ENCODE measurements at places on chromosomes 7 and 10.

DNA sequence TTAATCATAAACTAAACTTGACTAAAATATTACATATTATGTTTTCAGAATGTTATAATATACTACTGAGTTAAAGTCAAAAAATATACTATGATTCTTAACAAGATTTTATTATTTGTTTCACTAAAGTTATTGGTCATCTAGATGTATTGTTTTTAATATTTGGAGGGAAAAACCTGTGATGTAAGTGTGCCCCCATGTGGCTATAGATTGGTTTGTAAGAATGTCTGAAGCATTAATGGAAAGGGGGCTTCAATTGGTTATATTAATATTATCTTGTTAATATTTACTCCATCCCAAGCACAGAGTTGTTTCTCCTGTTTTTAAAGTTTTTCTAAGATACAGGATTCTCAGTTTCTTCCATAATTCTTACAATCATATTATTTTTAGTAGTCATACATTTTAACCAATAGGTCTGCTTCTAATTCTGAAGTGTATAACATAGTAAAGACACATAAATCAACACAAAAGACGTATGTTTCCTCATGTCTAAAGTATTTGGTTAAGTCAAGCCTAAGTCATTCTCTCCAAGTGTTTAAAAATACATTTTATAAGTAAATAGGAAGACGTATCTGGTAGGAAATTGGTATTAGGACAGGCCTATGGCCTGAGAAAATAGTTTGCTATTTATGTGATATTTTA lies 58.0 kb downstream of the GNAT3 start:
- DNase-seq = no peak

- no peak for DNase-seq
Observed at GRCh38 chr7:157509226-157509625, 172.4 kb downstream of the DNAJB6 start.

- no peak for DNase-seq
Observed at GRCh38 chr7:113209449-113210203, 91.3 kb upstream of the SMIM30 start.

GRCh38 chr7:155455132-155455693 lies 2.7 kb upstream of the EN2 start:
- no peak for DNase-seq

- DNase-seq = no peak
Observed at GRCh38 chr7:81415181-81415580, 354.7 kb downstream of the HGF start.

GRCh38 chr10:132466520-132467463 lies 69.8 kb downstream of the PWWP2B start:
- DNase-seq = no peak

DNA sequence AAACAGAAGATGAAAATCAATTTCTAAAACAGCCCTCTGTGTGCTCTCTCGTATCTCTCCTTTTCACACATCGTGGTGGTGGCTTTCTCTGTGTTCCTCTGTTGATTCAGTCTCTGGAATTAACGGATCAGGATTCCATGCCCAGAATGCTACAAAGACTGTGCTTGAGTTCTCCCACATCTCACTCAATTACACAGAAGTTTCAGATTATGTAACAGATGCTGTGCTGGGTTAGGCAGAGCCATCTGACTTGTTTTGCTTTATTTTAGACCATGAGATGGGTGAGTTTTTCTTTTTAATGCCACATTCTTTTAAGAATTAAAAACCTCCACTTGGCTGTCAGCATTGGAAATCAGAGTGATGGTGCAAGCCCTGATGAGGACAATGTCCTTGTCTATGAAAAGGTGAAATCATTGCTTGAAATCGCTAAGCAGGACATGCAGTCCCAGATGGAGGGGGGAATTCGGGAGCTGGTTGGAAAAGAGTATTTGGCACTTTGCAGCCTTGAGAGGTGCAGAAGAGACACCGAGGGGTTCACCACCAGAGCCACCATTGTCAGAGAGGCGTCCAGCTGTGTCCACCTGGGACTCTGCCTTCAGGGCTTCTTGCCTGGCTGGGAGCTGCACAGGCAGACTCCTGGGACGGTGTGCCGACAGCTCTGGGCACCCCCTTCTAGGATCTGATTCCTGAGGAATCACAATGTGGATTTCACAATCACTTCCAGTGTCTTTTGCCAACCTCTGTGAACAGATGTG lies 80.4 kb downstream of the EGFR start:
- DNase-seq = no peak

- DNase-seq = no peak
Observed at GRCh38 chr7:107926481-107926880, 35.5 kb downstream of the DLD start.

DNA sequence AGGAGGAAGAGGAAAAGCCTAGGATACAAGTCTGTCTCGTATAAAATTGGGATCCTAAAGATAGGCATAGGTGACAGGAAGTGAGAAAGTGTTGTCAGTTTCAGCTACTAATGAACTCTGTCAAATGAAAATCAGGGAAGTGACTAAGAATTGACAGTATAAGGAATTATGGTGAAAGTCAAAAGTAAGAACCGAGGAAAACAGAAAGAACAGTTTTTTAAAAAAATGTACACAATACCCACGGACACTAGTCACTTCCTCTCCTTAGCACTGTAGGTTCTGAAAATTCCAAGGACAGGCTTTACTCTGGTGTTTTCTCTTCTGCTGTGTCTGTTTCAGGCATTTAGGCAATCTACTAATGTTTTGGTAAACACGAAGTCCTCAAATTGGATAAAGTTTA lies 42.3 kb downstream of the ATAD1 start:
- no peak for DNase-seq

GRCh38 chr7:148334959-148335577 lies 255.5 kb upstream of the C7orf33 start:
- DNase-seq = no peak

GRCh38 chr10:33352615-33353014 lies 18.1 kb upstream of the NRP1 start:
- DNase-seq = no peak

GRCh38 chr10:71978988-71979691 lies 14.9 kb downstream of the CHST3 start:
- no peak for DNase-seq

DNA sequence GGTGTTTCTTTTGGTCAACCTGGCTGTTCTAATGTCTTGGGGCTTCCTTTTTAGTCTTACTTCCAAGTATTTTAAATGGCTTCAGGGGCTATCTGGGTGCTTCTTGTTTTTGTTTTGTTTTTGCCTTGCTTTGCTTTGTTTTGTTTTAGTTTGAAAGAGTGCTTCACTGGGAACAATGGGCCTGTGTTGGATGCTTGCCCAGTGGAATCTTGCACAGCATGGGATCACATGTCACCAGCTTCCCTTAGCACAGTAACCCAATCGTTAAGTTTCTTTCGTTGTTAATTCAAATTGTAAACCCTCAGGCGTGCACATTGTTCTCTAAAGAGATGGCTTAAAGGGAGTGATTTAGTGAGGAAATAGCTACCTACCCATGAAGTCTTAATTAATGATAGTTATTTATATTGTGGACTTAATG lies 8.9 kb downstream of the COL17A1 start:
- no peak for DNase-seq

GRCh38 chr7:30154111-30154587 lies 19.4 kb downstream of the MTURN start:
- DNase-seq = no peak

DNA sequence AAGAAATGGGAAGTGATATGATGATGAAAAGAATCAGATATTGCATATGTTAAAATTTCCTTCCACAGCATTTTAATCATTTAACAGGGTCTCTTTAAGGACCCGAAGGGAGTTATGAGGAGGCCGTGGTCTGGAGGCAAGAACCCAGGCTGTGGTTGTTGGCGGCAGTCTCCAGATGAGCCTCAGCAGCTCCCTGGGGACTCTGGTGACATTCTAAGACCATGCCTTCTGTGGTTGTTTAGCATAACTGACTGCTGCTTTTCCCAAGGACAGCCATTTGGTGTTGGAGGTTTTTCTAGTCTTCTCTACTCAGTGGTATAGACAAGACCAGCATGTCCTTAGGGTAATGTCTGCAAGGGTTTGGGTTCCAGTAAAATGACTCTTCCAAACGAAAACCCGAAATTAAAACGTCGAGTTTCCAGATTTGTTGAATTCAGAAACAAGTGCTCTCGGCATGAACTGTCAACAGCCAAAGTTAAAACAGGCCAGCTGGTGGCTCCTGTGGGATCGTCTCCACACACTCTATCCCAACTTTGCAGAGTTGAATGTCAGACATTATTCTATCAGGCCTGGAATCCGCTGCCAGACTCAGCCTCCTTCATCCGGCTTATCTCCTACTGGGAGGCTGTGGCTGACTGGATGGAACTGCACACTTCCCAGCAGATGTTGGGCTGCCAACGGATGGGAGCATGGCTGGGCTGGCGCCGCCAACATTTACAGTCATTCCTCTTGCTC lies 183.1 kb downstream of the TAX1BP1 start:
- DNase-seq = peak; percentile 37

DNA sequence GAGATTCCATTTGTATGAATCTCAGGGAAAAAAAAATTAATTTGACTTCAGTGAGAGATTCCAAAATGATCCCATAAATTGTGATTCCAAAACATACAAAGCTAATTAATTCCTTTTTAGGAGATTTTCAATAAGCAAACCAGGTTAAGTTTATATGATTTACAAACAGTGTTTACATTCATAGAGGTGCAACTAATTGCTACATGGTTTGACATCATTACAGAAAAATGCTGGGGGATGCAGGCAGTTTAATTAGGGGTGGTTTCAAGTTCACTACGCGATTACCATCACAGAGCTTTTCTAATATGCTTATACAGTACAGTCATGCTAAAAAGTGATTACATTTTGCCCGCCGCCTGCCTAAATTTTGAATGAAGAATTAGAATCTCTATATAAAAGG lies 143.2 kb upstream of the MGMT start:
- DNase-seq = no peak

DNA sequence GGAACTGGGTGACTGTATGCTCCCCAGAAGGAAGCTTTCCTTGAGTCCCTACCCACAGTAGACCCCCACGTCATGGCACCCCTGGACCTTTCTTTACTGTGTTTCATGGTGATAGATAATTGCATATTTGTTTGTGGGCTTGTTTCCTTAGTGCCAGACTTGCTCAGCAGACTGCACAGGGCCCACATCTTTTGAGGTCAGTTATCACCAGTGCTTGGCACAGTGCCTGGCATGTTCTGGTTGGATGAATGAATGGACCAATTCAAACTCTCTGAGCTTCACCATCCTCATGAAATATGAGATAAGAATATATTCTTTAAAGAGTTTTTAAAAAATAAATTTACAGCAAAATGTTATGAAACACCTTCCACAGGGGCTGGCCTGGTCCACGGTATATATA lies 78.4 kb upstream of the EMX2 start:
- no peak for DNase-seq

- no peak for DNase-seq
Observed at GRCh38 chr10:12954866-12955265, 46.6 kb downstream of the CCDC3 start.

- DNase-seq = no peak
Observed at GRCh38 chr10:124541076-124541903, 79.7 kb downstream of the LHPP start.

GRCh38 chr7:136061433-136061832 lies 84.3 kb upstream of the MTPN start:
- DNase-seq = no peak

GRCh38 chr10:49304137-49304536 lies 5.2 kb downstream of the C10orf71 start:
- DNase-seq = no peak

GRCh38 chr7:151408839-151409666 lies 785 bp downstream of the WDR86 start:
- no peak for DNase-seq

DNA sequence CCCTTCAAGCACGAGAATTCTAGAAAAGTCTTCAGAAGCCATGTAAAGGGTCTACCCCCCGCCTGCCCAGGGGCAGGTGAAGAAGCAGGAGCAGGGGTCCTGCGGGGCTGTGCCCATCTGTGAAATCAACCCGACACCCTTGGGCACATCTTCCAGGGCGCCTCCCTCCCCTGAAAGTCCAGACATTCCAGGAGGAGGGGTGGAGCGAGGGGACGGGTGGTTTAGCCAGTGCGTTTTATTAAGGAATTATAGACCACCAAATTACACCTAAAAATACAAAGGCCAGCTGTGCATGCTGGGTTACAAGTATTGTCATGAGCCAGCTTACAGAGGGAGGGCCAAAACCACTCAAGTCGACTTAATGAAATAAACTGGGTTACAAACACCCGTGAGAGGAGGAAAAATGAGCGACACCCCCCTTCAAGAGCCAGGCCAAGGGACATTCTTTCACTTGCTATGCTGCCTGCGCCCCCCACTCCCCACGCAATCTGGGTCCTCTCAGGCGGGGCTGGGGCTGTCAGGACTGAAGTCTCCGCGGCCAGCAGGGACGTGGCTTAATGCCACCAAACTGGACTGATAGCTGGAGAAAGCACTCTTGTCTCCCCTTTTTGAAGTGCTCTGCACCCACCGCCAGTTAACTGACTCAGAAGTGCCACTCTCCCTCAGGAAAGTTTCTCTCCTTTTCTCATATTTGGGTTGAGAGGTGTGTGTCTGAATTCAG lies 360.3 kb downstream of the FRMD4A start:
- no peak for DNase-seq

- DNase-seq = no peak
Observed at GRCh38 chr7:3974329-3974728, 673.3 kb downstream of the SDK1 start.

GRCh38 chr10:33899578-33900531 lies 565.4 kb upstream of the NRP1 start:
- no peak for DNase-seq

DNA sequence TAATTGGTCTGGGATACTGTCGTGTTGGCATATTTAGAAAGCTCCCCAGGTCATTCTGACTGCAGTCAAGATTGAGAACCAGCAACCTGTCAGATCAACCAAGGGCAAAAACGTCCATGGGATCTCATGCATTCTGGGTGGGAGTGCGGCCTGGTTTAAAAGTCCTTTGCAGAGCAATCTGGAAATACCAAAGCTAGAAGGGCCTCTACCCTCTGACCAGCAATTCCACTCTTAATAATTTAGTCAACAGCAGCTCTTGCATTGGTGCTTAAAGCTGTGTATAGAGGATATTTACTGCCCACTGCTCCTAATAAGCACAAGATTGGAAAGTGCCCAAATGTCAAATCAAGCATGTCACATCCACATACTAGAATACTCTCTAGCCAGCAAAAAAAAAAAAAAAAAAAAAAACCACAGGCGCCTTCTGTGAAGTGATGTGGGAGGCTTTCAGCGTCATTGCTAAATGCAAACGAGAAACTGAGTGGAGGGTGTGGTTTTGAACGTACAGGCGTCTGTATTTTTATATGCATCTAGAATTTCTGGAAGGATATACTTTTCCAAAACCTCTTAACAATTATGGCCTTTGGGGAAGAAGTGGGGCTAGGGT lies 44.8 kb upstream of the HSPA12A start:
- peak; percentile 25 for DNase-seq

DNA sequence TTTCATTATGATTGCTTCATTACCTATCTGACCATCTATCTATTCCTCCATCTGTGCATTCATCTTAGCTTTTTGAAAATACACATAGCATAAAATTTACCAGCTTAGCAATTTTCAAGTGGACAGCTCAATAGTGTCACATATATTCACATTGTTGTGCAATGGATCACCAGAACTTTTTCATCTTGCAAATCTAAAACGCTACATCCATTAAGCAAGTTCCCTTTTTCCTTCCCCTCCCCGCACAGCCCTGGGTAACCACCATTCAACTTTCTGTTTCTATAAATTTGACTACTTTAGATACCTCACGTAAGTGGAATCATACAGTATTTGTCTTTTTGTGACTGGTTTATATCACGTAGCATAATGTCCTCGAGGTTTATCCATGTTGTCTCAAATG lies 78.0 kb upstream of the ADRB1 start:
- no peak for DNase-seq

Data from NCI-H446 treated with DMSO at 0.1 percent for 48 hours (cell line).